Breast epithelium (tissue), 4 donors: ENCODE measurements at places on chromosomes 3 and 15. TPM values are rescaled to one million over a fixed set of nuclear protein-coding genes. Genes with fewer than 3 reads are reported as not detected.

GRCh38 chr15:98257290-98257689 is 296.8 kb downstream of the ARRDC4 start:
- DNase-seq = no peak

- DNase-seq = no peak
Observed at GRCh38 chr15:80487839-80488390, 83.7 kb downstream of the ARNT2 start.

GRCh38 chr3:82376883-82377282 is 615.4 kb upstream of the GBE1 start:
- DNase-seq = no peak

- DNase-seq = no peak
Observed at GRCh38 chr15:29988701-29989100, 94.1 kb upstream of the GOLGA8J start.

DNA sequence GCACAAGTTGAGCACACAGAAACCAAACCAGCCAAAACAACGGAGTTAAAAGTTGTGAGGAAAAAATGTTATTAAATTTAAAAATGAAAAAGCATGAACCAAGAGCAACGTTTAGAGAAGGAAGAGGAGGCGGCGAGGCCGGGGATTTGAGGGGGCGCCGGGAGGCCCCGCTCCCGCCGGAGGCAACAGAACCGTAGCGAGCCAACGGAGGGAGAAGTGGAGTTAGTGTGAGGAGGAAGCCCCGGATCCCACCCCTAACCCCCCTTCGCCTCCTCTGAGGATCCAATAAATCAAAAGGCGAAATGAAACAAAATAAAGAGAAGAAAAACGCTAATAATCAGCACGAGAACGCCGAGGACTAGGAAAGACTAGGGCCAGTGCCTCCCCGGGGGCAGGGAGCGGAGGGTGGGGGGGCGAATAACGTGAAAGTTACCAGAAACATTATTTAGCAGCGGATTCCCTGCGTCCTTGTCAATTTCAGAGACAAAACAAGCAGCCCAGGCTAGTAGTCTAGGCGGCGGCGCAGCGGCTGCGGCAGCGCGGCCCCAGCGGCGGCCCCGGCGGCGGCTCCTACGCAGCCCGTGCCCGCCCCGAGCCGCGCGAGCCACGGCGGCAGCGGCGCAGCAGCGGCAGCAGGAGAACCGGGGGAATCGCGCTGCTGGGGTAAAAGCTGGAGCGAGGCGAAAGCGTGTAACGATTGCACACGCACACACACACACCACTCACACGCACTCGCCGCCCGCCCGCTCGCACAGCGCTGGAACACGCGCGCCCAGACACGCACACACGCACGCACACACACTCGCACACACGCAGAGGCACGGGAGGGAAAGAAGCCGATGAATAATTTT is 1.7 kb downstream of the MEIS2 start:
- DNase-seq = no peak

- DNase-seq = no peak
Observed at GRCh38 chr15:58348095-58348812, 83.5 kb upstream of the LIPC start.

The SH3GL3 gene
- total RNA-seq = not detected

The AMT gene
- total RNA-seq = 2.7 TPM

The KBTBD13 gene
- not detected for total RNA-seq
